ENCODE measurements at places on chromosomes 12 and 14.

DNA sequence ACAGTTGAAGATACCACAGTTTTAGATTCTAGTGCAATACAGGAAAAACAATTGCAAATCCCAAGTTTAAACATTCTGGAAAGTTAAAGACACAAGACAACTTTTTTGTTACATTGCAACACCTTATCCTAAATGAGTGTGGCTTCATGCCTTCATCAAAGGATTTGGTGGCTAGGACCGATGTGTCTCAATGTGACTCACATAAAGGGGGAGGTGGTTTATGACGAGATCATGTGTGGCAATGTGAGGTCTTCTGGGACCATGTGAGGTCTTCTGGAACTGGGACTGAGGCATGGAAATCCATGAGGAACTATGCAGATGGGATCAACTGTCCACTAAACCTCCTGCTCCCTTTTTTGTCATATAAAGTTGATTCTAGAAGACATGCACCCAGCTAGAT is 166.2 kb downstream of the PAX9 start:
- no peak for DNase-seq

DNA sequence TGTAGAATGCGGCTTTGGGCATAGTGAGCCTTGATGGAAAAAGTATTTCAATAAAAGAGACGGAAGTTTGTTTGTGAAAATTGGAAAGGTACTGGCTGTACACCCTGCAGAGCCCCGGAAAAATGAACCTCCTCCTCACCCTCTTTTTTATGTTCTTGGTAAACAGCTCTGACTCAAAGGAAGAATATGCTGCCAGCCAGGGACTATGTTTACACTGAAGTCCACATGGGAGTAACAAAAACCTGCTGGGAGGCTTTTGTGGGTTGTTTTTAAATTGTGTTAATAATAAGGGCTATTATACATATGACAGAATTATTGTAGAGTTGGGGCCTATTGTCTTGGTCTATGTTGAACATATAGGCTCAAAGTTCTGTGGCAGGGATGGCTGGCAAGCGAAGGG is 70.7 kb downstream of the TTC8 start:
- DNase-seq, result no peak

- no peak for DNase-seq
Measured at GRCh38 chr12:74817499-74817898, 279.9 kb downstream of the ATXN7L3B start.

- no peak for DNase-seq
Measured at GRCh38 chr12:25123126-25123525, 71.8 kb downstream of the DNAI7 start.

GRCh38 chr14:105588236-105588860 is 62.0 kb downstream of the TMEM121 start:
- no peak for DNase-seq
